ENCODE measurements at places on chromosomes 5 and 9. TPM values are rescaled to one million over a fixed set of nuclear protein-coding genes. Genes with fewer than 3 reads are reported as not detected.

MYOT gene
- polyA plus RNA-seq = not detected

IL7R gene
- polyA plus RNA-seq = 0.10 TPM

C6 gene
- 2.6 TPM for polyA plus RNA-seq

CNTLN gene
- polyA plus RNA-seq = 5.0 TPM

CAMK2A gene
- 61.7 TPM for polyA plus RNA-seq

AQP7 gene
- polyA plus RNA-seq = not detected

CCL21 gene
- not detected for polyA plus RNA-seq

ACOT12 gene
- 3.0 TPM for polyA plus RNA-seq
